ENCODE measurements at places on chromosomes 5 and 9.
A peak's percentile ranks its signal among the peaks of the same experiment; 100 is the strongest.

DNA sequence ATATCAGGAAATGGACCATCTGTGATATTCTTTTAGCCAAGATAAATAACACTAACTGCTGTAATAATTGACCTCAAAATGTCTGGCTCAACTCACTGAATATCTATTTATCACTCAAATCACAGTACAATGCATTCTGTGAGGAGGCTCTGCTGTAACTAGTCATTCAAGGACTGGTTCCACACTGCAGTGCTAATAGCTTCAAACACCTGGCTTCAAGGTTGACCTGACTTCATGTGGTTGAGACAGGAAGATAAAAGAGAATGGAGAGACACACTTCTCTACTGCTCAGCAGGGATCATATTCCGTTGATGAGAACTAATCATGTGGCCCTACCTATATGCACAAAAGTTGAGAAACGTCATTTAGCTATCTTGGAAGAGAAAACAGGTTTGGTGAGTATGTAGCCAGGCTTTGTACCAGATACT lies 3.4 kb upstream of the RHOBTB3 start:
- no peak for DNase-seq

DNA sequence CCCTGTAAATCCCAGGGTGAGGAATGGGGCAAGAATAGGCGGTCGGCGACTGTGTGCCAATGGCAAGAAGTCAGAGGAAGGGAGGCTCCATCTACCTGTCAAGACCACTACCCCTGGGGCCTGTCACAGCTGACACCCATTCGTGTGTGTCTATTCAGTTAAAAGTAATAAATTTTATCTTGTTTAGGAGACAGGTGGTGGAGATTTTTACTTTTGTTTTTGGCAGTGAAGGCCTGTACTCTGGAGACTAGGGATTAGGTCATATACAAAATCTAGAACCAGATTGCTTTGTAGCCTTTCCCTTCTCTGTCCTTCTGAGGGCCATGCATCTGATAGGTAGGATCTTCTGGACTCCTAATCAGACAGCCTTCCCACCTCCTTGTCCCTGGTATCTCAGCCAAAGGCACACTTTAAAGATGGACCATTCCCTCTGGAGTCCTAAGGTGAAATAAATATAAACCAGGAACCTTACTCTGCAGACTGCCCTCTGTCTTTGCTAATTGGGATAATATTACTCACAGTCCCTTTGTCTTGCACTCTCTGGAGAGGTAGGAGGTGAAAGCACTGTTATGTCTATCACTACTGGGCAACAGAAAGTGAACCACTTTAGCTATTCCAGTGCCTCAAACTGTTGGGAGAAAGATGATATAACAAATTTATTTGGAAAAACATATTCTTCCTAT lies 213.2 kb upstream of the ACTBL2 start:
- DNase-seq, result no peak

- no peak for DNase-seq
Observed at GRCh38 chr5:164663198-164663989, 1158.0 kb downstream of the MAT2B start.

DNA sequence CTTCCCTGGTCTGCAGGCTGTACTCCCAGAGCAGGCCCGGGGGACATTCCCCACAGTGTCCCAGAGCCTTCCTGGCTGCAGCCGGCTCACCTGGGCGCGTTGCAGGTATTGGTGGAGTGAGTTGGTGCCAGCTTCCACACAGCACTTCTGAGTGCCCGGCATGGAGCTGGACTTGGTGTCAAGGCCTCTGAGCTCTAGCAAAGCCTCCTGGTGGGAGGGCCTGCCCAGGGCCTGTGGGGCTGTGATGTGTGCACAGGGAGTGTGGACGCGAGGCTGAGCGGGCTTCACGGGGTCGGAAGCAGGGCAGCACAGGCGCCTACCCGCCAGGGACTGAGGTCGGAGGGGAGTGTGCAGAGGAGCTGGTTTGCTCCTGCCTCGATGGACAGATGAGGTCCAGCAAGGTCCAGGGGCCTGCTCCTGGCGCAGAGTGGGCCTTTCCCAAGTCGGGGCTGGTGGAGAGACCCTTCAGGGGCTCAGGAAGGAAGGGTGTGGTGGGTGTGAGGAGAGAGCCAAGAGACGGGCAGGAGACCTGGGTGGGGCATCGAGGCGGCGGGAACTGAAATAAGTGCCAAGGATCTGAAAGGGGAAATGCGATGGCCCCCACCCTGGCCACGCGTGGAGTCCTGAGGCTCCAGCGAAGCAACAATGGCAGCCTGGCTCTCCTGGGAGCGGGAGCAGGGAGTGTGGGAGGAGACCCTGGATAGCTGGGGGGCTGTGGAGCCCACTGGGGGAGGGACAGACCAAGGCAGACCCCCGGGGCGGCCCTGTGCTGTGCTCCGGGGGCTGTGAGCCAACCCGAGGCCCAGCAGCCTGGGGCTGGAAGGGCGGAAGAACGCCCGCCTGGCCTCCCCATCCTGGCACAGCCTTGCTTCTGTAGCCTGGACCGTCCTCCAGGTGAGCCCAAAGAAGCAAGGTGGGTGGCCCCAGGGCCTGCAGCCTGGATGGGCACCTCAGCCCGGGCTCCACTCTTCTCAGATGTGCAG lies 78.4 kb downstream of the RXRA start:
- DNase-seq, result no peak

DNA sequence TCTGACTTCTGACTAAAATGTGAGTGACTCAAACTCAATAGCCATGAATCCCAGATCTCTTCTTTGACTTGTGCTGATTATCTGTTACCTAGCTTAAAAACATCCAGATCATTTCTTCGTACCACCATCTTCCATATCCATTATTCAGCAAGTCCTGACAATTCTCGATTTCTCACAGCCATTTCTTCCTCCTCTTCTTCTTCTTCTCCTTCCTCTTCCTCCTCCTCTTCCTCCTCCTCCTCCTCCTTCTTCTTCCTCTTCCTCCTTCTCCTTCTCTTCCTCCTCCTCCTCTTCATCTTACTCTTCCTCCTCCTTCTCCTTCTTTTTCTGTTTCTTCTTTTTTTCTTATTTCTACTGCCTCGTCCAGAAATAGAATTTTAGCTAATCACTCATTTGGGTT lies 77.0 kb upstream of the MAP1B start:
- DNase-seq, result no peak

DNA sequence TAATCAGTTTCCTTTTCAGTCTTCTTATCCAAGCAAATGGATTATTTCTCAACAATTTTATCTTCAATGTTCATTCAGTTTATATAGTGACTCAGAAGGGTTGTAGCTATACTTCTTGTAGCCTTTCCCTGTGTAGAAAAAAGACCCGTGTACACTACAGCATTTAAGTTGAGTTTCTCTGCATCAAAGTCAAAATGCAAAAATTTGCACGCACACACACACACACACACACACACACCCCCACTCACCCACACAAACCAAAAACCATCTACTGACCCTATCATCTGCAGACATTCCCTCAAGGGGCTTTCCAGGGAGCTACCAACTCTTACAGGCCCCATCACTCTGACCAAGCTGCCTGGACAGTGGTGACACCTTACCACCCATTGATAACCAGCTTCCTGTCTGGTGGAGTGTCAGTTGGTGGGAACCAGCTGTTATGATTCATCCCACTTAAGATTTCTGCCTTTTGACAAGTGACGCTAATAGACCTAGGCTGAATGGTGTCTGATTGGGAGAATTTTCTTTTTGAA lies 12.2 kb upstream of the ELL2 start:
- no peak for DNase-seq

- DNase-seq, result no peak
Observed at GRCh38 chr5:128224336-128224735, 140.8 kb downstream of the SLC12A2 start.

- no peak for DNase-seq
Observed at GRCh38 chr5:135223404-135223803, 175.6 kb downstream of the MACROH2A1 start.

GRCh38 chr9:70901746-70902145 lies 219.7 kb downstream of the TRPM3 start:
- no peak for DNase-seq

- DNase-seq, result no peak
Observed at GRCh38 chr5:179226696-179227095, 118.6 kb downstream of the ADAMTS2 start.

DNA sequence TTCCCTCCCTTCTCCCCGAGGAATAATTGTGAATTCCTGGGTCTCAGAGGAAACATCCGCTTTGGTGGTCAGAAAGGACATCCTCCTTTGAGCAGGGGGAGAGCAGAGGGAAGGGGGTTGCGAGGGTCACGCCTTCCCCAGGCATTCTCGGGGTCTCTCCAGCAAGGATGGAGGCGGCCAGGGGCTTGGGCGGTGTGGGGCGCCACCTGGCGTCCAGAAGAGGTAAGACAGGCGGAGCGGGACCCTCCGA lies 129.1 kb downstream of the KCNIP1 start:
- peak; percentile 76 for DNase-seq

- DNase-seq, result no peak
Observed at GRCh38 chr9:95834281-95834907, 41.1 kb upstream of the ERCC6L2 start.

DNA sequence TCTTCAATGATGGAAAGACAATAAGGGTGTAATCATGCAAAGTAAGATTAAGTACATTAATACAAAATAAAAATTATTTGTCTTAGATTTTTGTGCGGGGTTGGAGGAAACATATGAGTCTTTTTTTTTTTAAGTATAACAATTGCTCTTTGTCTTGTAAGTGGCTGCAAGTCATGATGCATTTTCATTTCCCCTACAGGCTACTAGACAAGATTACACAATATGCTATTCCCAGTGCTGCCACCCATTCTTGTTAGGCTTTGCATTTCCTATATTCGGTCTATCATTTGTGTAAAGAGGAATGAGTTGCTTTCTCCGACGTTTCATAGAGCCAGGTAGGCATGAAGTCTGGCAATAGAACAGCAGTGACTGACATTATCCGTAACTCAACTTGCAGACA lies 294.2 kb upstream of the CYLC2 start:
- no peak for DNase-seq

GRCh38 chr5:178778919-178779318 lies 48.5 kb upstream of the ZNF354A start:
- DNase-seq, result no peak

- DNase-seq, result no peak
Observed at GRCh38 chr9:91889161-91889911, 60.7 kb downstream of the ROR2 start.

DNA sequence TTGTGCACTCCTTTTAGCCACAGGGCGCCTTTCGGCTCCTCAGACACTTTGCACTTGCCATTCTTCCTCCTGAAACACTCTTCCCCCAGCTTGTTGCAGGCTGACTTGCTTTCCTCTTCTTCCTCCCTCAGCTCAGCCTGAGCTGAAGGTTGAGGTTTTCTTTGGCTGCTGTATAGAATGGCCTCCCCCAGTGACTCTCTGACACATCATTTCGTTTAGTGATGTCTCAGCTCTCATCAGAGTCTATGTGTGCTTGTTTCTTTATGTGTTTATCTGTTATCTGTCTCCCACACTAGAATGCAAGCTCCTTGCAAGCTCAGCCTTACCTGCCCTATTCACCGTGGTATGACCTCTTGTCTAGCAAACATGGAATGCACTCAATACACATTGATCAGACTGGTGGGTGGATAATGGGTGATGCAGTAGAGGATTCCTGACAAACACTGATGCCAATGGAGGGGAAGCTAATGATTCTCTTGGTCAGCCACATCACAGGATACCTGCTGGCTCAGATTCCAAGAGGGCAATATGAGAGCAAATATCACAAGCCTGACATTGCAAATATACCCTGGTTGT lies 112.9 kb upstream of the STC2 start:
- no peak for DNase-seq

DNA sequence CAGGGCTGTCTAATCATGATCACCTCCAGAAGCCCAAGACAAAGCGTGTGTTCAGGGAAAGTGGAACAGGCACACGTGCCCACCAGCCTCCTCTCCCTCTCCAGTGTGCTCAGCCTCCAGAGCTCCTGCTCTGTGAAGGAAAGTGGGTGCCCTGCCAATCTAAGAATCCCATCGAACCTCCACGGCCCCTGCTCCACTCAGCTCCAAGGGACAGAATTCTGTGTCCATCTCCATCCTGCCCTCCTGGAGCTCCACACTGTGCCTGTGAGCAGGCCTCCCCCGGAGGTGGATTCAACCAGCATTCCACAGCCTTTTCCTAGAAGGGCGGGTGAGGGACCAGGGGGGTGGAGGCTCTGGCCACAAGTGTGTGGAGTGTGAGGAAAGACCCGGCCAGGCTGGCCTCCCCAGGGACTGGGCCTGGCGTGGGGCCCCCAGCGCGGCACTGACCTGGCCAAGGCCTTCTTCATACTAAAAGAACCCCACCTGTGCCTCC lies 6.0 kb downstream of the EEIG1 start:
- no peak for DNase-seq

GRCh38 chr5:169950333-169950732 lies 30.0 kb downstream of the INSYN2B start:
- DNase-seq, result no peak

- DNase-seq, result no peak
Observed at GRCh38 chr5:121378559-121379359, 472.9 kb upstream of the FTMT start.

GRCh38 chr5:90657788-90658187 lies 99.2 kb downstream of the ADGRV1 start:
- DNase-seq, result no peak

DNA sequence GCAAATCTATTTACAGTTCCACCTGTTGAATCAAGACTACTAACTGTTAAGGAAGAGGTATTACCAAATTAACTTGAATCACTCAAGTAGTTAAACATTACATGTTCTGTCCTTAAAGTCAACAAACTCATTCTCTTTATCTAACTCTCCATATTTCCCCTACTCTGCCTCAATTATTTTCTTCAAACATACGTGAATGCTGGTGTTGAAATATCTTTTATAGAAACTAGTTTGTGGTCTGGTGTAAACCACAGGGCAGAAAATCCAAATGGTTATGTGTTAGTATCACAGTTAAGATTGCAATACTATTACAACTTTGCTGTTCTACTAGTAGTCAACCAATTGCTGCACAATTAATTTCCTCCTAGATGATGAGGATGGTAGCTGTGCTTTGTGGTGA lies 603.5 kb downstream of the KCTD16 start:
- no peak for DNase-seq

GRCh38 chr9:83109296-83109695 lies 46.4 kb upstream of the RASEF start:
- no peak for DNase-seq

- no peak for DNase-seq
Observed at GRCh38 chr9:123938401-123938800, 8.5 kb upstream of the DENND1A start.

- no peak for DNase-seq
Observed at GRCh38 chr5:138504799-138505198, 38.2 kb downstream of the ETF1 start.

GRCh38 chr9:20043461-20043860 lies 254.6 kb upstream of the SLC24A2 start:
- no peak for DNase-seq

DNA sequence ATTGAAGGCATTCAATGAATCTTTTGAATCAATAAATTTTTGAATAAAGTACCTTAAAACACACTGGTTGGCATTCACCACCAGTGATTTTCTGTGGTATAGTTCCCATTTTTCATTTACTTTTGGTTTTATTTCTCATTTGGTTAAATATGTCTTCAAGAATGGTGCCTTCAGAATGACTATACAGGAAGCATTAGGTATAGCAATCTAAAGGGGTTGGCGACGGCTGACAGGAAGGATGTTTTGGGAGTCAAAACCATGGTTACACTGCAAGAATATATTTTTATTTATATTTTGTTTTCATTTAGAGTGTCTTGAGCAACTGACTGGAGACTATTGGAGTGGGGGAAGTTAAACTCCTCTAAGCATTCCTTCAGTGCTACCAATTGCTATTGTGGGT lies 235.7 kb downstream of the HTR1A start:
- DNase-seq, result no peak

Measured in nucleus accumbens (tissue), 56 donors.